Fibroblast of skin of left quadriceps (primary cell): ENCODE measurements at places on chromosomes 13 and 19.

DNA sequence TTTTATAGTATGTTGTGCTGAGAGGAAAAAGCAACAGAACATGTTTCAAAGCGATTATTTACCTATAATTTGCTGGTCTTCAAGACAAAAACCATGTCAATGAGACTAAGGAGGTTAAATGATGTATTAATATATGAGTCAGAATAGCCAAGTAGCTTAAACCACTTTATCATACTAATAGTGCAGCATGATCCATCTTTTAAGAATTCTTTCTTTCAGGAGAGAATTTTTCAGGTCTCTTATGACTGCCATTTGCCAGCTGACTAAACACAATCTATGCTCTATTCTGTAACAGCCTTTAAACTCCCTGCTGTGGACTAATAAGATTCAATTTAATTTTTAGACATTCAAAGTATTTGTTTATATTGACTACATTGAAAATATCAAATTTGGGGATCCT, 93.7 kb downstream of the TRPC4 start:
- no peak for DNase-seq

- DNase-seq: no peak
Measured at GRCh38 chr13:23505007-23505406, 65.2 kb upstream of the TNFRSF19 start.

DNA sequence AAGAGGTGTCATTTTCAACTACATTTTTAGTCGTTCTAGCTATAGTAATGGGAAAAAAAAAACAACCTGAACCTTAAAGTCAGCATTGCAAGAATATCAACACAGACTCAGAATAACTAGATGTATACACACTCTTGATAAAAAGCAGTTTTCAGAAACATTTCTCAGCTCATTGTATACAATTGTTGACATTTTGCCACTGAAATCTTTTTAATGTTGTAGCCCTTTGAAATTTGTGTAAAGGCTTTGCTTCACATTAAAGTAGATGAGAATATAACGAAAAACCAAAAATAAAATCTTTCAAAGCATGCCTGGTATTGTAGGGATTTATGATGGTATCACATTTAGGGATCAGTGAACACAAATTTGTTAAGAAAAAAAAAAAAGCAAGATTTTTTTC, 87.2 kb upstream of the SLC10A2 start:
- DNase-seq: no peak

DNA sequence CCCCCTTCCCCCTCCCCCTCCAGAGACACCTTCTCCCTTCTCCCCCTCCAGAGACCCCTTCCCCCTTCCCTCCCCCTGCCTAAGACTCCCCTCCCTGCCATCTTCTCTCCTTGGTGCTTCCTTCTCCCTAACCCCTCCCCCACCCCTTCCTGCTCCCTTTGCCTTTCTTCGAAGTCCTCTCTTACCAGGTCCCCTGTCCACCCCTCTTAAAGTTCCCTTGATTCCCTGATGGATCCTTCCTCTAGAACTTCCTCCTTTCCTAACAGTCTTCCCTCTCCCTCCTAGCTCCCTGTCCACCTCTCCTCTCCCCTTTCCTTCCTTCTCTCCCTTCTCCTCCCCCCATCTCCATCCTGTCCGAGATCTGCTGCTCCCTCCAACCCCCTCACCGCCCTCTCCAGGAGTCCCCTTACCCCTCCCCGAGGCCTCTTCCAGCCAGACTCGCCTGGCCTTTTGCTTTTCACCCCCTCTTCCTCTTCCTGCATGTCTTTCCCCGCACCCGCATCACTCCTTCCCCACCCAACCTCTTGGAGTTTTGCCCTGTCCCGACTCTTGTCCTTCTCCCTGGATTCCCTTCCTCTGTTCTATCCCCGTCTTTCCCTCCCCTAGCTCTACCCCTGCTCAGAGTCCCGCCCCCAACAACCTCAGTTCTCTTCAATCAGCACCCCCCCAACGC, 3.1 kb downstream of the TNFSF9 start:
- no peak for DNase-seq

DNA sequence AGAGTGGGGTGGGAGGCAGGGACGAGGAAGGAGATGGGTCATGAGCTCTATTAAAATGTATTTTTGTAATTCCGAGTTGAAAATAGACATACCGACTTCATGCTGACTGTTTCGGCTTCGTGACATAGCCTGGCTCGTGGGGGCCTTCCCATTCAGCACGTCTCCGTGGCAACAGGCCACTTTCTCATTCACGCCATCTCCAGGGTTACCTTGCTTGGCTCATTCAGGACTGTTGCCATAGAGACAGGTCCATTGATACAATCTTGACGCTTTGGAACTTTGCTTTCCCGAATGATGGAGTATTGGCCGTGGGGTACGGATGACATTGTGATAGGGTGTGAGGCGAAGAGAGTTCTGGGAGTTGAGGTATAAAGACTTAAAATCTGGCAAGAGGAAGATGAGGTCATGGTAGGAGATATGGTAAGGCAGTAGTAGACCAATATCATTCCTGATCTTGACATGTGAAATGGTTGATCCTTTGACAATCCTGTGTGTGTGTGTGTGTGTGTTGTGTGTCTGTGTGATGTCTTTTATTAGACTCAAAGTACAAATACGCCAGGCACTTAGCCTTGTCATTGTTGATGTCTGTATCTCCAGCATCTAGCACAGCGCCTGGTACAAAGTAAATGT, 97.3 kb downstream of the CACNA1A start:
- no peak for DNase-seq

DNA sequence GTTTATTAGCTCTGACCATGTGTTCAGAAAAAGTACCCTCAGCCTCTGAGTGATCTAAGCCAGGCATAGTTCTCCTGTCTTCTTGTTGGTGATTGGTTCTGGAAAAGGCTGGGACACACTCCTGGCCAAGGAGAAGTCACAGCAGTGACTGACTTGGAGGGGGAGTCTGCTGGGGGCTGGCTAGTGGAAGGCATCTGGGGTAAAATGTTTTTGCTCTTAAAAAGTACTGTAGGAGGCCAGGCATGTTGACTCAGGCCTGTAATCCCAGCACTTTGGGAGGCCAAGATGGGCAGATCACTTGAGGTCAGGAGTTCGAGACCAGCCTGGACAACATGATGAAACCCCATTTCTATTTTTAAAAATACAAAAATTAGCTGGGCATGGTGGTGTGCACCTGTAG, 21.7 kb downstream of the FAM187B start:
- no peak for DNase-seq

DNA sequence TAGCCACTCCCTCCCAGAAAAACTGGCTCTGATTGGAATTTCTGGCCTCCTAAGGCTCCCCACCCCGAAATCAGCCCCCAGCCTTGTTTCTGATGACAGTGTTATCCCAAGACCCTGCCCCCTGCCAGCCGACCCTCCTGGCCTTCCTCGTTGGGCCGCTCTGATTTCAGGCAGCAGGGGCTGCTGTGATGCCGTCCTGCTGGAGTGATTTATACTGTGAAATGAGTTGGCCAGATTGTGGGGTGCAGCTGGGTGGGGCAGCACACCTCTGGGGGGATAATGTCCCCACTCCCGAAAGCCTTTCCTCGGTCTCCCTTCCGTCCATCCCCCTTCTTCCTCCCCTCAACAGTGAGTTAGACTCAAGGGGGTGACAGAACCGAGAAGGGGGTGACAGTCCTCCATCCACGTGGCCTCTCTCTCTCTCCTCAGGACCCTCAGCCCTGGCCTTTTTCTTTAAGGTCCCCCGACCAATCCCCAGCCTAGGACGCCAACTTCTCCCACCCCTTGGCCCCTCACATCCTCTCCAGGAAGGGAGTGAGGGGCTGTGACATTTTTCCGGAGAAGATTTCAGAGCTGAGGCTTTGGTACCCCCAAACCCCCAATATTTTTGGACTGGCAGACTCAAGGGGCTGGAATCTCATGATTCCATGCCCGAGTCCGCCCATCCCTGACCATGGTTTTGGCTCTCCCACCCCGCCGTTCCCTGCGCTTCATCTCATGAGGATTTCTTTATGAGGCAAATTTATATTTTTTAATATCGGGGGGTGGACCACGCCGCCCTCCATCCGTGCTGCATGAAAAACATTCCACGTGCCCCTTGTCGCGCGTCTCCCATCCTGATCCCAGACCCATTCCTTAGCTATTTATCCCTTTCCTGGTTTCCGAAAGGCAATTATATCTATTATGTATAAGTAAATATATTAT, 6.1 kb downstream of the FOSB start:
- DNase-seq: no peak
